ENCODE measurements at places on chromosomes 13 and 19.

GRCh38 chr13:49625392-49626079 lies 2.8 kb upstream of the ARL11 start:
- peak; percentile 19 for DNase-seq

DNA sequence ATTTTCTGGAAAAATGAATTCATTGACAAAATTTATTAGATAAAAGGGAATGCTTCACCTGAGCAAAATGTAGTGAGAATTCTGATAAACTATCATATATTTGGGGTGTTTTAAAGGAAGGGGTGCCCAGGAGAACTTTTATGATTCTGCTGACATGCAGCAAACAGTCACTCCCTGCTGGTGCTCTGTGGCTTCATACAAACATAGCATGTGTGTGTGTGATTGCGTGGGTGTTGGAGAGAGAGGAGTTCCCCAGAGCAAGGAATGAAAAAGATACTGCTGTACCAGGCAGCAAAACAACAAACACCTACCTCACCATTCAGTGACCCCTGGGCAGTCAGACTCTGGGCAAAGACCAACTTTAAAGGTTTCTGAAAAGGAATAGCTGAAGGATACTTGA lies 546.7 kb downstream of the RFC3 start:
- DNase-seq, result no peak

DNA sequence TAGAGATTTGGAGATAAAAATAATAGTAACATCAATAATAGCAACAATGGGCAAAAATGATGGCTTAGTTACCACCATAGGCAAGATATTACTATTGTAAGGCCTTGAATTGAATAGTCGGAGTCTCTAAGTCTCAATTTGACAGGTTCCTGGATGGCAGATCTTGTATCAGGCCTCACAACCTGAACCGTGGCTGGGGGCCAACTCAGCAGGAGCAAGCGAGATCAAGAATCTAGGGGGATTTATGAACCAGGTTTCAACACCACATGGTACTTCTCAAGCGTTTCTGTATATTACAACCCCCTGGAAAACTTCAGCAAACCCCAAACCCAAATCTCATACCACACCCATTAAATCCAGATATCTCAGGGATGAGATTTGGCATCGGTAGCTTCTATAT lies 573.8 kb downstream of the LIG4 start:
- DNase-seq, result no peak

DNA sequence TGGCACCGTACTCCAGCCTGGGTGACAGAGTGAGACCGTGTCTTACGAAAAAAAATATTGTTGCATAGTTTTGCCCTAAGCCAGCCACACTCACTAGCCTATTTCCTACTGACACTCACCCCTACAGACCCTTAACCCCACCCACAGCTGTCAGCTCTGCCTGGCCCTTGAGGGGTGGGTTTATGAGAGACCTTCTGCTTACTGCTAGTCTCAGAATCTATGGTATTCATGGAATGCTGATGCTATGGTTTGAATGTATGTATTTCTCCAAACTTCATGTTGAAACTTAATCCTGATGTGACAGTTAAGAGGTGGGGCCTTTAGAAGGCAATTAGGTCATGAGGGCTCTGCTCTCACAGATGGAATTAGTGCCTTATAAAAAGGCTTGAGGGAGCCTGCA lies 79.2 kb upstream of the LRCH1 start:
- DNase-seq, result no peak

- no peak for DNase-seq
Measured at GRCh38 chr13:42277618-42278276, 5.8 kb downstream of the AKAP11 start.

All from nephron progenitor cell (in vitro differentiated cells).